Effector memory CD8-positive, alpha-beta T cell (primary cell): ENCODE measurements at places on chromosomes 5 and 9.

- peak; percentile 62 for DNase-seq
- H3K27ac ChIP-seq, result peak overlapping the region; percentile 95
- no peaks in the 10 kb centered on the region for H3K27me3 ChIP-seq
- peaks cover 28% of the 10 kb centered on the region for H3K36me3 ChIP-seq
- peak overlapping the region; percentile 93 for H3K4me3 ChIP-seq
Measured at GRCh38 chr5:93620487-93621326, 37.7 kb downstream of the NR2F1 start.

DNA sequence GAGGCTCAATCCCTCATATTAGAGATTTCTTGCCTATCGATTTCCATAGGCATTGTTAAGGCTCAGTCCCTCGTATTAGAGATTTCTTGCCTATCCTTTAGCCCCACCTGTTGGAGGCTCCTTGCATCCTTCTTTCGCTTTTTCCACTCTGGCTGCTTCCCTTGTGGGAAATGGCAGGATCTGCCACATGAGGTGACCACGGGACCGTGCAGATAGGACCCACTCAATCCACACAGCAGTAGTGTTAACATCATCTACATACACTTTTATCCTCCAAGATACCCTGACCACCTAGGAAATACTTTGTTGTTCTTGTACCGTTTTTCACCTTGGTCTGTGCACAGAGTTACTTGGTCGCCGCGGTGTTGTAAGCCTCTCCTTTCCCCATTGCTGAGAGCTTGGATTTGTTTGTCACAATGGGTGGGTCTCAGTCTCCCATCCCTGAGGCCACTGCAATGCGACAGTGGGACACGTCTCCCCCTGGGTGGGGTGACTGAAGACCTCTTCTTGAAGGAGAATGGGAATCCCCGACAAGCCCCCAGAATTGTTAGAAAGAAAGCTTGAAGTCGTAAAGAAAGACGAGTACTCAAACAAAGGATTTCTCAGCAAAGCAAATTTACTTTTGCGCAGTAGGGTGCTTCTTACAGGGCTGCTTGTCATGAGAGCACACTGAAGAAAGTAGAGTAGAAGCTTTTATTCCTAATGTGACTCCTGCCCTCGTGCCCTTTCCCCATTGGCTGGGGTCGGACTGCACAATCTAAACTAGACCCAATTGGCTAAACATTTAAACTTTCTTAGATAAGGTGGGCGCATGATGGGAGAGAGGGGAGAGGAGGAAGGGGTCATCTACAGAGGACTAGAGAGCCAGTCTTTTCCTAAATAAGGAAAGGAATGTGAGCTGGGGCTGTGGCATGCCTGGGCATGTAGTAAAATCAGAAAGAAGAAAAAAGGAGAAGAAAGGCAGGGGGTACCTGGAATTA, 19.8 kb downstream of the IFT74 start:
- H3K27ac ChIP-seq, result peak overlapping the region; percentile 4
- no peak for DNase-seq
- no peaks in the 10 kb centered on the region for H3K4me1 ChIP-seq
- H3K4me3 ChIP-seq, result no peak overlapping the region
- no peaks in the 10 kb centered on the region for H3K36me3 ChIP-seq
- no peaks in the 10 kb centered on the region for H3K27me3 ChIP-seq

DNA sequence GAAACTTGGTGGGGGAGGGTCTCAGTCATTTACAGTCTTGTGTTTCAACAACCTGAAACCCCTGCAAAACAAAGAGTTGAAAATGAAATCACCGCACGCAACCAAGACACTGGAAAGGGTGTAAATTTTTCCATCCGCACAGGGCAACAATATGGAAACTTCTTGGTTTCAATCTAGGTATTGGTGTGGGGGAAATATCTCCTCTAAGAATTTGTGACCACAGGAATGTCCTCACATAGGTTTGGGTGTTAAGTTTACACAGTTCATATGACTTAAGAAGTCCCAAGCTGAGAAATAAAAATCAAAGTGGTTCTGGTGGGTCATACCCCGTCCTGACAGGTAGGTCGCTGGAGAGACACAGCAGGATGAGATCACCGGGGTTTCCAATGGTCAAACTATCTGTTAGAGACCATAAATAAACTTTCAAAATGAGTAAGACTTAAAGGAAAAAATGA, 51.9 kb upstream of the PIP5K1B start:
- H3K36me3 ChIP-seq, result no peaks in the 10 kb centered on the region
- no peak overlapping the region for H3K27ac ChIP-seq
- no peaks in the 10 kb centered on the region for H3K4me1 ChIP-seq
- peaks cover 51% of the 10 kb centered on the region for H3K27me3 ChIP-seq
- no peak overlapping the region for H3K4me3 ChIP-seq
- no peak for DNase-seq

- H3K36me3 ChIP-seq, result no peaks in the 10 kb centered on the region
- H3K4me1 ChIP-seq, result peaks cover 20% of the 10 kb centered on the region
- no peak overlapping the region for H3K27ac ChIP-seq
- no peaks in the 10 kb centered on the region for H3K27me3 ChIP-seq
Measured at GRCh38 chr9:31321256-31321655, 1063.2 kb upstream of the ACO1 start.

GRCh38 chr5:172642051-172642409, 967 bp downstream of the NEURL1B start:
- no peaks in the 10 kb centered on the region for H3K36me3 ChIP-seq
- no peak for DNase-seq
- peaks cover 45% of the 10 kb centered on the region for H3K27me3 ChIP-seq
- H3K4me1 ChIP-seq, result peaks cover 7% of the 10 kb centered on the region

DNA sequence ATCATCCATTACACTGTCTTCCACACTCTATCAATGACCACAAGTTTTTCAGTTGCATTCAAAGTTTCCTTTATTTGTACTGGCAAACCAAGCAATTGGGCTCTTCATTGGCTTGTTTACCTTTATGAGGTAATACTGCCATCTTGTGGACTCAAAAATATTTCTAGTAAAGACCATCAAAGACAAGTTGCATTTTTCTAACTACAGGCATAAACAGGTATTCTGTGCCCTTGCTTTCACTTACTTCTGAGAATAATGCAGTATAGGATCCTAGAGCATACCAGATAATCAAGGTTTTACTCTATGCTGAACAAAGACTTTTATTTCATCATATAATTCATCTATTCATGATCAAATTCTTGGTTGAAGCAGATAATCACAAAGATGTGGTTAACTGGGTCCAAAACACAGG, 173.7 kb upstream of the POU5F2 start:
- no peak for DNase-seq
- no peaks in the 10 kb centered on the region for H3K4me1 ChIP-seq
- no peaks in the 10 kb centered on the region for H3K27me3 ChIP-seq

GRCh38 chr9:134136118-134136995, 475 bp downstream of the WDR5 start:
- peak overlapping the region; percentile 90 for H3K4me3 ChIP-seq
- DNase-seq, result no peak
- peaks cover 33% of the 10 kb centered on the region for H3K4me1 ChIP-seq
- peak overlapping the region; percentile 72 for H3K27ac ChIP-seq
- peaks cover 31% of the 10 kb centered on the region for H3K36me3 ChIP-seq

DNA sequence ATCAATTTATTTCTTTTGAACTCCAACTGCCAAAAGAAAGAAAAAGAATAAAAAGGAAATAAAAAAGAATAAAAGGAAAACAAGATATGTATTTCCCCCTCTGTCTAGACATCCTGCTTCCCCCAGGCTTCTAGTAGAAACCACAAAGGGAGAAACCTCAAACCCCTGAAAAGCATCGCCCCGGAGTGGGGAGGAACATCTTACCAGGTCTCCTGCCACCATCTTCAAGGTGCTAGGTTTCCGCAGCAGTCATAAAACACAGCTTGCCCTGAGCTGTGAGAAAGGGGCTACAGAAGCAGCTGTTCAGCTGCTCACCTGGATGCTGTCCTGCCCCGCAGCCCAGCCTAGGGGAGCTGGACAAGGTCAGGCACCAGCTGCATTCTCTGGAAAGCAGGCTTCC, 487.7 kb downstream of the GADD45G start:
- no peak for DNase-seq
- no peak overlapping the region for H3K4me3 ChIP-seq
- peaks cover 26% of the 10 kb centered on the region for H3K27me3 ChIP-seq

DNA sequence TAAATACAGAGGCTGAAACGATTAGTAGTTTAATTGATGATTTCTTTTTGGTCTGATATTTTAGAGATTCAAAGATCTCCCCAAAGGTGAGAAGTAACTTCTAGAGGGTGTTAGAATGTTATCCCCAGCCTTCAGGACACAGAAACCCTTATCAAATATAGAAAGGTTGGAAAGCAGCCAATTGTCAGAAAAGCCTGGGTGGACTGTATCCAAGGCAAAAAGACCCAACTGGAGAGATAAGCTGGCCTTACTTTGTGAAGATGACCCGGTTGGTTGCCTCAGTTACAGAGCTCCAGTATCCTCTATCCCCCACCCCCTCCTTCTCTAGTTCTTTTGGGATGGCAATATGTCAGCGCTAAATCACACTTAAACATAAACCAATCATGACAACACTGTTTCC, 75.7 kb downstream of the GCNT4 start:
- H3K4me1 ChIP-seq, result peaks cover 34% of the 10 kb centered on the region
- H3K27ac ChIP-seq, result peak overlapping the region; percentile 74
- DNase-seq, result no peak

DNA sequence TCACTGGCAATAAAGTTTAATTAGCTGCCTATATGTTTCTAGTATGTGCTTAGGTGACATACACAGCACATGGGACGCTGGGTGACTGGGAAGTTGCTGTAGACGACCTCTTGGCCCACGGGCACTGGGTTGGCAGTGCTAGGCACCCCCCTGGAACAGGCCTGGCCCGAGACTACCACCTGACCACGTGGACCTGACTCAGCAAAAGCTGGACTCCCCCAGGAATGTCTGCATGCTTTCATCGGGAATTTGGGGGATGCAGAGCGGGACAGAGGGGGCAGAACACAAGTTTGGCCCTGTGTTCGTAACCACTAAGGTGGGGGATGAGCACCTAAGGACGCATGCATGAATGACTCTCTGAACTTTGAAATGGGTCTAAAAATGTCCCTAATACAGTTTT, 16.6 kb upstream of the INPP5E start:
- no peak for DNase-seq
- no peak overlapping the region for H3K4me3 ChIP-seq
- peaks cover 97% of the 10 kb centered on the region for H3K36me3 ChIP-seq

DNA sequence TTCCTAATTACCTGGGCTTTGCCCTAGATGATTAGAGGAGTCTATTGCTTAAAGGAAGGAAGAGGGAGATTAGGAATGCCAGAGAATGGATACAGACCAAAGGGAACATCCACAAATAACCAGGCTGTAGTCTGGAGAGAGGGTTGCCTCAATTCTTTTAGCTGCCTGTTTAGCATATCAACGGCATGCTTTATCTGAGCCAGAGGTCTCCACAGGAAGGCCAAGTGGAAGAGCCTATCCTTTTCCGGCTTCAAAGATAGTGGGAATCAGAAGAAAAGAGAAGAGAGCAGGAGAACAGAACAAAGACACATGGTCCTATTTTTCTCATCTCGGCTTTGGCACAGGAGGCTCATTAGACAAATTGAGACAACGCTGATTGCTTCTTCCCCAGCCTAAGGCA, 142.4 kb downstream of the NMUR2 start:
- H3K36me3 ChIP-seq, result no peaks in the 10 kb centered on the region
- peaks cover 31% of the 10 kb centered on the region for H3K27me3 ChIP-seq
- H3K27ac ChIP-seq, result no peak overlapping the region
- no peak for DNase-seq
- no peak overlapping the region for H3K4me3 ChIP-seq

DNA sequence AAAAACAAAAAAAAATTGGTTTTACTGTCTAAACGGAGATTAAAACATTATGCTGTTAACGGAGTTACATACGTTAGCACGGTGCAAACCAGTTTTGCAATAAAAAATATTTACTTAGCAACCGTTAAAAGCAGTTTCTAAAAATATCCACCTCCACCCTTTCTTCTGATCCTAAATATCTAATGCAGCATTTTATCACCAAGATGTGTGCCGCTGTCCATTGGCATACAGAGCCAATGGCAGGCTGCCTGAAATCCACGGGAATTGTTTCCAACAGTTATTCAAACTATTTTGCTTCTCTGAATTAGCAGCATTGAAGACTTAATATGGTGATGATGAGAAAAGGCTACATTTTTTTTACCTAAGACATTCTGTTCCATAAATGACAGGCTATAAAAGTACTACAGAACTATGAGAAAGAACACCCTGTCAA, 61.6 kb downstream of the CSNK1A1 start:
- H3K36me3 ChIP-seq, result peaks cover 7% of the 10 kb centered on the region
- no peak for DNase-seq
- no peak overlapping the region for H3K4me3 ChIP-seq
- no peaks in the 10 kb centered on the region for H3K4me1 ChIP-seq

DNA sequence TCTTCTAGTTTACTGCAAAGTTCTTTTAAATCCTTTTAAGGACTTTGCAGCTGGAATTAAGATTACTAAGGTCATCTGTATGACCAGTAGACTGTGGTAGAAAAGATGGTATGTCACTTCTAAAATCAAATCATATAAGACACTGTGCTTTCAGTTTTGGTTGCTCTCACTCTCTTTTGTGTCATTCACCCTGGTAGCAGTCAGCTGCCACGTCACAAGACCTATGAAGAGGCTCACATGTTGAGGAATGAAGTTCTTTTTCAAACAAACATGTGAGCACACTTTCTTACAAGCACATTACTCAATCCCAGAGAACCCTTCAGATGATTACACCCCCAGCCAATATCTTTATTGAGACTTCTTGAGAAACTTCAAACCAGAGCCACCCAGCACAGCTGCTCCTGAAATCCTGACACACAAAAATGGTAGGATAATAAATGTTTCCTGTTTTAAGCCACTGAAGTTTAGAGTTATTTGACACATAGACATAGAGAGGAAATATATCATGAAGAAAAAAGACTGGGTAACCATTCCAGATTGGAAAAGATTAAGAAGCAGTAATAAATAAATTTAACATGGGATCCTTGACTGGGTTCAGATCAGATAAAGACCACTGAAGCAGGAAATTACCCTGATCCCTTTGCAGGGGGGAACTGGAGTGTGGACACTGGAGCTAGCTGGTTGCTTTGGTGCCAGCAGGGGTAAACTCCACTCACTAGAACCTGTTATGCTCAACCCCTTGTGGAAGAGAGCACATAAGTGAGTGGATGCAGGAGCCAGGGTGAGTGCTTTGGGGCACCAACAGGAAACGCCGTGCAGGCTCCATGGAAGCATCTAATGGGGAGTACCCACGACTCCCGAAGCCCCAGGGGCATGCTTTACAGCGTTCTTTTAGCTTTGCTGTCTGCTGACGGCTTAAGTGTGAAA, 64.1 kb downstream of the SLCO4C1 start:
- peaks cover 8% of the 10 kb centered on the region for H3K4me1 ChIP-seq
- H3K27ac ChIP-seq, result no peak overlapping the region
- no peak for DNase-seq
